ENCODE measurements at places on chromosomes 6 and 20. TPM values are rescaled to one million over a fixed set of nuclear protein-coding genes. Genes with fewer than 3 reads are reported as not detected.

- H3K27ac ChIP-seq: no peak overlapping the region
- no peak overlapping the region for H3K4me3 ChIP-seq
- no peaks in the 10 kb centered on the region for H3K36me3 ChIP-seq
- H3K27me3 ChIP-seq: no peaks in the 10 kb centered on the region
- H3K4me1 ChIP-seq: no peaks in the 10 kb centered on the region
These were observed 89.6 kb downstream of the FHL5 start for GRCh38 chr6:96652552-96652951.

HDGFL1 gene
- not detected for total RNA-seq

BPIFB1 gene
- total RNA-seq: not detected

GRCh38 chr6:162488444-162488843 is 239.1 kb downstream of the PRKN start:
- H3K27me3 ChIP-seq: no peaks in the 10 kb centered on the region
- H3K27ac ChIP-seq: no peak overlapping the region
- H3K36me3 ChIP-seq: no peaks in the 10 kb centered on the region
- no peaks in the 10 kb centered on the region for H3K4me1 ChIP-seq
- no peak overlapping the region for H3K4me3 ChIP-seq
- no peak for DNase-seq

- H3K4me1 ChIP-seq: no peaks in the 10 kb centered on the region
- H3K27ac ChIP-seq: no peak overlapping the region
- no peak overlapping the region for H3K4me3 ChIP-seq
- no peak for DNase-seq
- H3K36me3 ChIP-seq: no peaks in the 10 kb centered on the region
These were observed 127.0 kb upstream of the MAN1A1 start for GRCh38 chr6:119476554-119476953.

GRCh38 chr6:11970114-11970513 is 42.0 kb upstream of the HIVEP1 start:
- no peaks in the 10 kb centered on the region for H3K27me3 ChIP-seq
- H3K4me3 ChIP-seq: no peak overlapping the region
- DNase-seq: no peak
- peak overlapping the region; percentile 33 for H3K27ac ChIP-seq

- peaks cover 10% of the 10 kb centered on the region for H3K4me1 ChIP-seq
- no peak overlapping the region for H3K27ac ChIP-seq
- no peak overlapping the region for H3K4me3 ChIP-seq
- no peaks in the 10 kb centered on the region for H3K27me3 ChIP-seq
These were observed 95.8 kb downstream of the ARMC2 start for GRCh38 chr6:108944071-108944470.

GRCh38 chr6:79605061-79605460 is 26.1 kb upstream of the SH3BGRL2 start:
- no peaks in the 10 kb centered on the region for H3K27me3 ChIP-seq
- no peak overlapping the region for H3K4me3 ChIP-seq
- H3K27ac ChIP-seq: peak overlapping the region; percentile 6
- DNase-seq: peak; percentile 85

CALHM6 gene
- total RNA-seq: not detected

DNA sequence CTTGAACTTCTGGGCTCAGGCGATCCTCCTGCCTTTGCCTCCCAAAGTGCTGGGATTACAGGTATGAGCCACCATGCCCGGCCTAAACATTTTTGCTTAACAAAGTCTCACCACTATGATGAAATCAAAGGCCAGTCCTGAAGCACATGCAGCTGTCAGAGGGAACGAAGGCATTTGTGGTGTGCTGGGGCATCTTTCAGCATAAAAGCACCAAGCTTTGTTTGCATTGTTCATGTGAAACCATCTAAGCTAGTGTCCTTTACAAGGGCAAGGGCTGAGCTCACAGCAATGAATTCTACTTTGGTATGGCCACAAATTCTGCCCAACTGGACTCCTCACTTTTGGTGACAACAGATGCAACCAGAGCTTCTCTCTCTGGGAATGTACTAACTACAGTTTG is 66.8 kb downstream of the ZFP64 start:
- H3K27me3 ChIP-seq: no peaks in the 10 kb centered on the region
- no peak overlapping the region for H3K4me3 ChIP-seq
- no peaks in the 10 kb centered on the region for H3K36me3 ChIP-seq
- H3K4me1 ChIP-seq: no peaks in the 10 kb centered on the region

GRCh38 chr6:125781314-125781868 is 9.4 kb upstream of the NCOA7 start:
- H3K36me3 ChIP-seq: no peaks in the 10 kb centered on the region
- H3K27me3 ChIP-seq: no peaks in the 10 kb centered on the region
- H3K27ac ChIP-seq: peak overlapping the region; percentile 73
- no peaks in the 10 kb centered on the region for H3K4me1 ChIP-seq

GRCh38 chr20:21391185-21391971 is 5.9 kb downstream of the NKX2-4 start:
- H3K27ac ChIP-seq: no peak overlapping the region
- H3K27me3 ChIP-seq: peaks cover 56% of the 10 kb centered on the region
- H3K4me1 ChIP-seq: no peaks in the 10 kb centered on the region
- no peak overlapping the region for H3K4me3 ChIP-seq
- no peak for DNase-seq

ANGPT4 gene
- 0.12 TPM for total RNA-seq

- peaks cover 25% of the 10 kb centered on the region for H3K4me1 ChIP-seq
- DNase-seq: no peak
- no peak overlapping the region for H3K27ac ChIP-seq
- H3K36me3 ChIP-seq: peaks cover 3% of the 10 kb centered on the region
These were observed 13.8 kb downstream of the SYNJ2 start for GRCh38 chr6:157995458-157995857.

DNA sequence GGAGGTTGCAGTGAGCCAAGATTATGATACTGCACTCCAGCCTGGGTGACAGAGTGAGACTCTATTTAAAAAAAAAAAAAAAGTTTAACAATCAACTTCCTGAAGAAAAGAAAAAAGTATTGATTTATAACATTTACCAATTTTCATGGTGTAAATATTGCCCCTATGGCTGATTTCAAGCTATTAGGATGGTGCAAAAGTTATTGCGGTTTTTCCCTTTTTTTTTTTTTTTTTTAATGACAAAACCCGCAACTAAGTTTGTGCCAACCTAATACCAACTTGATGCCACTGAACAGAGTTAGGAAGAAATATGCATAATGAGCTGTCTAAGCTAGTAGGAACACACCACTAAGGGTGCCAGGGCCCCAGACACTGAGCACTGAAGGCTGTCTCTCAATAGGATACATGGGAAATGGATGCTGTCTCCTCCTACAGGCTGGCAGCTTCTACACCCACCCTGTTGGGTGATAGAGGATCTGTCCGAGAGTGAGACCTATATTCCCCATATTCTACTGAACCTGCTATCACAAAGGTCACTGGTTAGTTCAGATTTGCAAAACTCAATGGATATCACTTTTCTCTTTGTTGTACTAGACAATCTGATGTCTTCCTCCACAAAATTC is 6.5 kb upstream of the PERP start:
- no peak for DNase-seq
- no peak overlapping the region for H3K27ac ChIP-seq
- H3K36me3 ChIP-seq: no peaks in the 10 kb centered on the region
- no peak overlapping the region for H3K4me3 ChIP-seq
- H3K27me3 ChIP-seq: peaks cover 10% of the 10 kb centered on the region

DNA sequence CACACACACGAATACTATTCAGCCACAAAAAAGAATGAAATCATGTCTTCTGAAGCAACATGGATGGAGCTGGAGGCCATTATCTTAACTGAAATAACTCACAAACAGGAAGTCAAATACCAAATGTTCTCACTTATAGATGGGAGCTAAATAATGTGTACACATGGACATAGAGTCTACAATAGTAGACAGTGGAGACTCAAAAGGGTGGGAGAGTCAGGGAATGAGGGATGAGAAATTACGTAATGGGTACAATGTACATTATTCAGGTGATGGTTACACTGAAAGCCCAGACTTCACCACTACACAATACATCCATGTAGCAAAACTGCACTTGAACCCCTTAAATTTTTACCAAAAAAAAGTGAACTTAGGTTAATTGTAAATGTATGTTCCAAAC is 160.4 kb downstream of the TASP1 start:
- no peaks in the 10 kb centered on the region for H3K4me1 ChIP-seq
- DNase-seq: no peak

- no peak overlapping the region for H3K4me3 ChIP-seq
- no peaks in the 10 kb centered on the region for H3K27me3 ChIP-seq
- peaks cover 24% of the 10 kb centered on the region for H3K4me1 ChIP-seq
These were observed 93.2 kb upstream of the MAN1A1 start for GRCh38 chr6:119442776-119443184.

GRCh38 chr6:72084992-72085569 is 198.7 kb downstream of the RIMS1 start:
- no peaks in the 10 kb centered on the region for H3K36me3 ChIP-seq
- H3K27ac ChIP-seq: no peak overlapping the region
- no peak overlapping the region for H3K4me3 ChIP-seq
- H3K27me3 ChIP-seq: no peaks in the 10 kb centered on the region

ABHD16B gene
- not detected for total RNA-seq

DNA sequence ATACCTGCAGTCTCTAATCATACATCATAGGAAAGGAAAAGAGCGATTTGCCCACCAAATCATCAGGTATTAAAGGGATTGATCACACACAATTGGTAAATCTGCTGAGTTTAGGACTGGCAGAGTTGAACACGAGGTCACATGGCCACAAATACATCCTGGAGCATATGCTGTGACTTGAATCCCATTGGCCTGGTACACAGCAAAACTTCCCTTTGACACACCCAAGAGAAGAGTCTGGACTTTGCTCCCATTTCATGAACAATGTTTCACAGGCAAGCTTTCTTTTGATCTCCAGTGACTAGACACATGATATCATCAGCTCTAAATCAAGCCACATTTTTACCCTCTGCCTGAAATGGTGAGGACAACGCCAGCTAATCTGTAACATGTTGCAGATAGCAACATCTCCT is 117.9 kb downstream of the ISM1 start:
- H3K4me1 ChIP-seq: no peaks in the 10 kb centered on the region
- no peak overlapping the region for H3K4me3 ChIP-seq
- no peak overlapping the region for H3K27ac ChIP-seq

DNA sequence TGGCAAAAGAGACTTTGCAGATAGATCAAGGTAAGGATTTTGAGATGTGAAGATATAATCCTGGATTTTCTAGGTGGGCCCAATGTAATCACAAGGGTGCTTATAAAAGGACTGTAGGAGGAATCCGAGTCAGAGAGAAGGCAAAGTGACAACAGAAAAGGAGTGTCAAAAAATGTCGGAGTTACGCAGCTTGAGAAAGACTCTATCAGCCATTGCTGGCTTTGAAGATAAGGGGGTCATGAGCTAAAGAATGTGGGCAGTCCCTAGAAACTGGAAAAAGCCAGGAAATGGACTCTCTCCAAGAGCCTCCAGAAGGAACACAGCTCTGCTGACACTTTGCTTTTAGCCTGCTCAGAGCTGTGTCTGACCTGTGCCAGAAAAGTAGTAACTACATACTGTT is 8.7 kb upstream of the RWDD1 start:
- no peak overlapping the region for H3K27ac ChIP-seq

DNA sequence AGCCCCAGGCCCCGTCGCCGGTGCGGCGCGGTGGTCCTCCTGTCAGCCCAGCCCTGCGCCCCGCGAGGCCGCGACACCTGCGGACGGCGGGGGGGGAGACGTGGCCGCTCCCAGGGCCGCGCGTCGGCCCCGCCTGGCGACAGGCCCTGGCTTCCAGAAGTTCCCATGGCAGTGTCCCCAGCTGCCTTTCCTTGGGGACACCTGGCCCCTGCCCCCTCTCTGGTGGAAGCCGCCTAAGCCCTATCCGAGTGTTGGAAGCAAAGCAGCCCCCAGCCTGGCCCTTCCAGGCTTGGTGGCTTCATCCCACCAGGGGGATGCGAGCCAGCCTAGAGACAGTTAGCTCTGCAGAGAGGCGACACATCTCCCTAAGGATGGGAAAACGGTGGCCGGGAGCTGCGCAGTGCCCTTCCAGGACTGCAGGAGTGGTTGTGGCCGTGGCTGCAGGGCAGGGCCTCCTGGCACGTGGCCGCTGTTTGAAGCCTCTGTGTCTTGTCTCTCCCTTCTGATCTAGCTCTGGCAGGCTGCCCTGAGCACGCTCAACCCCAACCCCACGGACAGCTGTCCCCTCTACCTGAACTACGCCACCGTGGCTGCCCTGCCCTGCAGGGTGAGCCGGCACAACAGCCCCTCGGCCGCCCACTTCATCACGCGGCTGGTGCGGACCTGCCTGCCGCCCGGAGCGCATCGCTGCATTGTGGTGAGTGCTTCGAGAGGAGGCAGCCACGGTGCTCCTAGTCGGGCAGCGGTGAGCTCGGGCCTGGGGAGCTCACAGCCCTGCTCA is 816 bp downstream of the NPEPL1 start:
- peaks cover 15% of the 10 kb centered on the region for H3K4me1 ChIP-seq
- H3K27ac ChIP-seq: no peak overlapping the region
- H3K27me3 ChIP-seq: no peaks in the 10 kb centered on the region
- H3K36me3 ChIP-seq: no peaks in the 10 kb centered on the region
- DNase-seq: no peak

PNLDC1 gene
- 0.11 TPM for total RNA-seq

HCRTR2 gene
- 0.36 TPM for total RNA-seq

NOX3 gene
- total RNA-seq: not detected

DNA sequence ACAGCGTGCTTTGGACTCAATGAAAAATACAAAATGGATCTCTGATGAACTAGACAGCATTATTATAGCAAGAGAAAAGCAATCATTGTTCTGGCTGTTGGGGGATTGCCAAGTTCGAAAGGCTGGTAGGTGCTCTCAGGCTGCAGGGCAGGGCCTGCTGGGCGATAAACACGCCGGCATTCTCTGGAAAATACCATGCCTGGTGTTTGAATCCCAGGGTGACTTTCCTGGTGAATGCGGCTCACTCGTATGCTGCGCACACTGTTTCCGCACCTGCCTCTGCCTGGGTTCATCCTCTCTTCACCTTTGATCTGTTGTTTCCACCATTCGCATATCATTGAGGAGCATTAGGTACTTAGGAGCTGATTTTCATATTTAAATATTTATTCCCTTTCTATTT is 37.4 kb downstream of the GCNT2 start:
- DNase-seq: no peak
- H3K4me3 ChIP-seq: no peak overlapping the region
- H3K4me1 ChIP-seq: peaks cover 11% of the 10 kb centered on the region
- H3K27ac ChIP-seq: no peak overlapping the region
- H3K27me3 ChIP-seq: peaks cover 2% of the 10 kb centered on the region

DNA sequence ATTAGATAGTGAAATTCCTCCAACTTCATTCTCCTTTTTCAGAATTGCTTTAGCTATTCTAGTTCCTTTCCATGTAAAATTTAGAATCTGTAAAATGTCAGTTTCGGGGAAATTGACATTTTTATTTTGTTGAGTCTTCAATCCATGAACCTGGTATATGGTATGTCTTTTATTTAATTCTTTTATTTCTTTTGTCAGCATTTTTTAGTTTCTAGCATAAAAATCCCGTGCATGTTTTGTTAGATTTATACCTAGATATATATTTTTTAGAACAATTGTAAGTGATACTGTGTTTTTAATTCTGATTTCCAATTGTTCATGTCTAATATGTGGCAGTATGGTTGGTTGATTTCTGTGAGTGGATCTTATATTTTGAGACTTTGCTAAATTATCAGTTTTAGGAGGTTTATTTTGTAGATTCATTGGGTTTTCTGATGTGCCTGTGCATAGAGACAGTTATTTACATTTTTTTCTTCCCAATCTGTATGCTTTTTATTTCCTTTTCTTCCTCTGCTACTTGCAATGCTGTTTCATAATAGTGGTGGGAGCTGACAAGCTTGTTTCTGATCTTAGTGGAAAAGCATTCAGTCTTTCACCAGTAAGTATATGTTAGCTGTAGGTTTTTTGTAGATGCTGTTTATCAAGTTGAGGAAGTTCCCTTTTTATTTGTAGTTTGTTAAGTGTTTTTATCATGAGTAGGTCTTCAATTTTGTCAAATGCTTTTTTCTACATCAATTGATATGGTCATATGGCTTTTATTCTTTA is 13.7 kb downstream of the TAB2 start:
- H3K4me3 ChIP-seq: no peak overlapping the region
- H3K4me1 ChIP-seq: peaks cover 41% of the 10 kb centered on the region
- DNase-seq: no peak
- no peak overlapping the region for H3K27ac ChIP-seq
- no peaks in the 10 kb centered on the region for H3K27me3 ChIP-seq
